ENCODE measurements at places on chromosomes 1 and 21. TPM values are rescaled to one million over a fixed set of nuclear protein-coding genes. Genes with fewer than 3 reads are reported as not detected.

DNA sequence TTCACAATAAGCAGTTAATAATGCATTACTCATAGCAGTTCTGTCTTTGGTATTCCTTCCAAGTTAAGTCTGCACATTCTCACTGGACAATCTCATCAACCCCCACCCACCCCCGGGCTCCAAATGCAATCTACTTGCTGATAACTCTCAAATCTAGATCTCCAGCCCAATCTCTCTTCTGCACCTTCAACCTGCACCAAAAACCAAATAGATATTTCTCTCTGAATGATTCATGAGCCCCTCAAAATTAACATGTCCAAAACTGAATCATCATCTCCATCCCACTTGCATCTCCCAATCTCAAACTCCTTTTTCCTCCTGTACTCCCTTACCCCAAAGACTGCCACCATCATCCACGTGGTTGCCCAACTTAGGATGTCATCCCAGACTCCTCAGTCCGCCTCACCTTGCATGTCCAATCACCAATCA lies 2.7 kb downstream of the DOCK7 start:
- no peaks in the 10 kb centered on the region for H3K4me1 ChIP-seq
- no peak overlapping the region for H3K4me3 ChIP-seq
- no peaks in the 10 kb centered on the region for H3K36me3 ChIP-seq
- no peaks in the 10 kb centered on the region for H3K27me3 ChIP-seq
- no peak for DNase-seq

- peak overlapping the region; percentile 97 for H3K4me3 ChIP-seq
- peaks cover 48% of the 10 kb centered on the region for H3K4me1 ChIP-seq
- no peaks in the 10 kb centered on the region for H3K36me3 ChIP-seq
- no peaks in the 10 kb centered on the region for H3K27me3 ChIP-seq
These were observed 1.2 kb downstream of the CAMSAP2 start for GRCh38 chr1:200739702-200740570.

The FNDC5 gene
- total RNA-seq = 78.3 TPM

- DNase-seq = peak; percentile 80
- H3K27me3 ChIP-seq = no peaks in the 10 kb centered on the region
These were observed 5.3 kb upstream of the TUFT1 start for GRCh38 chr1:151534662-151535278.

GRCh38 chr1:74363220-74363619 lies 128.0 kb downstream of the TNNI3K start:
- no peak for DNase-seq
- no peaks in the 10 kb centered on the region for H3K4me1 ChIP-seq
- H3K27ac ChIP-seq = no peak overlapping the region
- no peaks in the 10 kb centered on the region for H3K27me3 ChIP-seq

The RPS6KA1 gene
- total RNA-seq = 2.7 TPM

The GRIK3 gene
- total RNA-seq = 0.07 TPM

The S100A6 gene
- 136 TPM for total RNA-seq

The TIE1 gene
- 19.4 TPM for total RNA-seq

The OR2M3 gene
- not detected for total RNA-seq

- no peak overlapping the region for H3K27ac ChIP-seq
- no peaks in the 10 kb centered on the region for H3K4me1 ChIP-seq
- H3K36me3 ChIP-seq = no peaks in the 10 kb centered on the region
- no peak overlapping the region for H3K4me3 ChIP-seq
- peak; percentile 57 for DNase-seq
These were observed 24.7 kb upstream of the ARHGEF10L start for GRCh38 chr1:17514776-17515175.

The NUP210L gene
- 3.0 TPM for total RNA-seq

- H3K27ac ChIP-seq = no peak overlapping the region
- no peak overlapping the region for H3K4me3 ChIP-seq
- no peaks in the 10 kb centered on the region for H3K27me3 ChIP-seq
- no peak for DNase-seq
- no peaks in the 10 kb centered on the region for H3K36me3 ChIP-seq
These were observed 444.1 kb downstream of the PLPP3 start for GRCh38 chr1:56135069-56135863.

The ARHGEF16 gene
- 0.29 TPM for total RNA-seq

DNA sequence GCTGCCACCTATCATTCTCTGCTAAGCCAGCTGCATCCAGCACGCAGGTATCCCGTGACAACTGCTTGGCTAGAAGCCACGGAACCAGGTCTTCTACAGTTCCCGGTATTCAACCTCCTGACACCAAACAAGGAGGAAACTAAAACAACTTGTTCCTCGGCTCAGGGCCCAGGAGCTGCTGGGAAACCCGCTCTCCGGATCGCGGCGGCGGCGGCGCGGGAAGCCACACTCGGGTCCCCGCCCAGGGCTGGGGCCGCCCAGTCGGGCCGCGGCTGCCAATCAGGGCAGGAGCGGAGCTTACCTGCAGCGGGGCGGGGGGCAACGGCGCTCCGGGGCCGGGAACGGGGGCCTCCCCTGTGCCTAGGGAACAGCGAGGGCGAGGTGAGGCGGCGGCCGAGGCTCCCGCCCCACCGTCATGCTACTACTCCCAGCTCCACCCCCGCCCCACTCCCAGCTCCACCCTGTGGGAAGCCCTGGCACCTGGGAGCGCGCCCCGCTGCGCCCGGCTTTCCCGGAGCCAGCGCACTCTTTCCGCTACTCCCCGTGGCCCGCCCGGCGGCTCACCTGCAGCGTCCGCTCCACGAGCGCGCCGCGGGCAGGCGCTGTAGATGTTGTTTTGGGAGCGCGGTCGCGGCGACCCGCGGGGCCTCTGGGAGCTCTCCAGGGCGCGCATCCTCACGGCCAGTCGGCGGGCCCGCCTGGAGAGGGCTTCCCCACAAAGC lies 12.1 kb downstream of the IL24 start:
- no peaks in the 10 kb centered on the region for H3K36me3 ChIP-seq
- no peak overlapping the region for H3K27ac ChIP-seq
- H3K4me1 ChIP-seq = peaks cover 3% of the 10 kb centered on the region
- DNase-seq = peak; percentile 64
- H3K4me3 ChIP-seq = peak overlapping the region; percentile 69
- no peaks in the 10 kb centered on the region for H3K27me3 ChIP-seq

- H3K4me1 ChIP-seq = no peaks in the 10 kb centered on the region
- no peaks in the 10 kb centered on the region for H3K36me3 ChIP-seq
- no peak overlapping the region for H3K4me3 ChIP-seq
- H3K27me3 ChIP-seq = peaks cover 8% of the 10 kb centered on the region
- DNase-seq = no peak
- no peak overlapping the region for H3K27ac ChIP-seq
These were observed 904 bp downstream of the KLF17 start for GRCh38 chr1:44119525-44119924.

The TRIM67 gene
- not detected for total RNA-seq

The KCNJ9 gene
- total RNA-seq = not detected

The AQP10 gene
- total RNA-seq = not detected

The UQCRHL gene
- total RNA-seq = 2.5 TPM

DNA sequence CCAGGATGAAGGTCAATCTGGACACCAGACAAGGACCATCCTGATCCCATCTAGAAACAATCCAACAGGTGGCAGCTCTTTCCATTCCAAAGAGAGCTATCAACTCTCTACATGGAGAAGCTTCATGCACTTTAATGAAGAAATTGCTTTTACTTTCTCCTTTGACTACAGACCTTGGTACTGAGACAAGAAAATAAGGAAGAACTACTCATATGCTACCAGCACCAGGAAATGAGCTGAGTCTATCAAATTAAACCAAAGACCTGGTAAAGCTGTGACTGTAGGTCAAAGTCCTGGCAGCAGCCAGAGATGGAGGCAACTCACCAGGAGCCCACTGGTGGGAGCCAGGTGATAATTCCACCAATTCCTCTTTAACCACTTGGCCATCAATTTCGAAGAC lies 64.3 kb upstream of the LRRC8B start:
- H3K4me3 ChIP-seq = no peak overlapping the region
- no peak overlapping the region for H3K27ac ChIP-seq
- no peaks in the 10 kb centered on the region for H3K36me3 ChIP-seq
- no peaks in the 10 kb centered on the region for H3K4me1 ChIP-seq
- peaks cover 3% of the 10 kb centered on the region for H3K27me3 ChIP-seq

- H3K27ac ChIP-seq = no peak overlapping the region
- no peak overlapping the region for H3K4me3 ChIP-seq
- H3K36me3 ChIP-seq = no peaks in the 10 kb centered on the region
- peaks cover 40% of the 10 kb centered on the region for H3K4me1 ChIP-seq
- DNase-seq = no peak
These were observed 47.0 kb downstream of the C1orf198 start for GRCh38 chr1:230821346-230821745.

GRCh38 chr1:32063261-32063681 lies 9.5 kb upstream of the TMEM39B start:
- H3K4me1 ChIP-seq = peaks cover 25% of the 10 kb centered on the region
- H3K36me3 ChIP-seq = no peaks in the 10 kb centered on the region
- H3K27me3 ChIP-seq = no peaks in the 10 kb centered on the region
- H3K27ac ChIP-seq = peak overlapping the region; percentile 89
- no peak for DNase-seq
- H3K4me3 ChIP-seq = no peak overlapping the region

DNA sequence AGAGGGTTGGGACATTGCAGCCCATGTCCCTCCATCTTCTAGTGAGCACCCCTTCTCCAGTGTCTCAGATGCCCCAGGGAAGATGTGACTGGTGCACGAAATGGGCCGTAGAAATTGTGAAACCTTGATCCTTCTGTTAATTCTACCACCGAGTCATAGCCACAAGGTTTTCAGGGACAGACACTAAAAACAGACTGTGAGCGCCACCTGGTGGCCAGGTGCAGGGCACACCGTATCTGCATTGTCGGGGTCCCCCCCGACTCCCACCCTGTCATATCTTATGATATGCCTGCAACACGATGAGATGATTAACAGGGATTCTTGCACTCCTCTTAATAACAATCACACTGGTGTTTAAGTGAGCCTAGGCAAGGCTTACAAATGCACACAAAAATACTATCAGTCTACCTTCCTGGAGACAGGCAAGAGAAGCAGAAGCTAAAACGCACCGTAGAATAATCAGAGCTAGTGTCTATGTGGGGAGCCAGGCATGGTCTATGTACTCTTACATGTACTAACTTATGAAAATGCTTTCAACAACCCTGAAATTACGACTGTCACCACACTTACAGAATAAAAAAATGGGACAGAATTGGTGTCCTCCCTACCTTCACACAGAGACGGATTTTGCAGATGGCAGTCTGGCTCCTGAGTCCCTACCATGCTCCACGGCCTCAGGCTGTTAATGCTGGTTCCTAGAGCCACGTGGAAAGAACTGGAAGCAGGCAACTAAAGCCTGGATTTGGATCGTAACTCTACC lies 57.9 kb downstream of the FHAD1 start:
- H3K27me3 ChIP-seq = no peaks in the 10 kb centered on the region
- peak; percentile 64 for DNase-seq
- H3K36me3 ChIP-seq = no peaks in the 10 kb centered on the region
- no peak overlapping the region for H3K27ac ChIP-seq
- H3K4me3 ChIP-seq = no peak overlapping the region

GRCh38 chr21:35377505-35378090 lies 328.5 kb upstream of the RUNX1 start:
- H3K4me3 ChIP-seq = no peak overlapping the region
- no peaks in the 10 kb centered on the region for H3K4me1 ChIP-seq
- no peaks in the 10 kb centered on the region for H3K36me3 ChIP-seq
- no peaks in the 10 kb centered on the region for H3K27me3 ChIP-seq

GRCh38 chr1:96416111-96416595 lies 305.4 kb upstream of the PTBP2 start:
- peak; percentile 41 for DNase-seq
- H3K27me3 ChIP-seq = no peaks in the 10 kb centered on the region
- peaks cover 5% of the 10 kb centered on the region for H3K4me1 ChIP-seq

GRCh38 chr1:183719289-183719688 lies 66.2 kb upstream of the APOBEC4 start:
- no peak for DNase-seq
- peaks cover 3% of the 10 kb centered on the region for H3K27me3 ChIP-seq
- no peaks in the 10 kb centered on the region for H3K4me1 ChIP-seq
- no peaks in the 10 kb centered on the region for H3K36me3 ChIP-seq
- H3K27ac ChIP-seq = no peak overlapping the region

DNA sequence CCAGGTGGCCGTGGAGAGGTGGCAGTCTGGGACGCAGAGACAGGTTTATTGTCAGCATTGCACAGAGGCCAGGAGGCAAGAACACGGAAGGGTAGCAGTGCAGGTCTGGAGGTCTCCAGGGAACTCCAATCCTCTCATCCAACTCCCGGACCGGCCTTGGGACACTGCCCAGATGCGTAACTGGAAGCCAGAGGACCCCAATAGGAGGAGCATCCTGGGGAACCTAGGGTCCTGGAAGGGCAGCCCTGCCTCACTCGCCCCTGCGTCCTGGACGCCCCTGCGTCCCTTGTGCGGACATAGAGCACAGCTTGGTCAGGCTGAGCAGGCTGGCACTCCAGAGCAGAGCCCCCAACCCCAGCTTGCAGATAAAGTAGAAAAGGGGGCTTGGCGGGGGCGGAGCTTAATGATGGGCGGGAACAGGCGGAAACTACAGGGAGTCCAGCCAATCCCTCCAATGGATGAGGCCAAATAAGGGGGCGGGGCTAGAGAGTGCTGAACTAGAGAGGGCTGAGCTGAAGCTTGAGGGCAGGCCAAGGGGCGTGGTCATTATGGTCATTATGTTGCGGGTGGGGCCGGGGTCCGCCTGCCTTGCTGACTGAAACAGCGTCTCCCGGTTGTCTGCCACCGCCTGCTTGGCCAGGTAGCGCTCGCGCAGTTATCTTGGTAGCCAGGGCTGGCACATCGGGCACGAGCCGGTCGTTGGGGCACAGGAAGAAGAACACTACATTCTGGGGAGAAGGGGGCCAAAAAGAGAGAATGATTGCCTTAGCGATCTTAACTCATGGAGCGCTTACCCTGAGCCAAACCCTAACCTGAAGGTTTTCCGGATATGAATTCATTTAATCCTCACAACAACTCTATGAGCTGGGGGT lies 3.7 kb upstream of the ARHGEF19 start:
- no peak overlapping the region for H3K27ac ChIP-seq
- no peaks in the 10 kb centered on the region for H3K36me3 ChIP-seq
- H3K27me3 ChIP-seq = no peaks in the 10 kb centered on the region
- H3K4me1 ChIP-seq = peaks cover 10% of the 10 kb centered on the region
- H3K4me3 ChIP-seq = peak overlapping the region; percentile 64

The PDE9A gene
- 2.0 TPM for total RNA-seq

DNA sequence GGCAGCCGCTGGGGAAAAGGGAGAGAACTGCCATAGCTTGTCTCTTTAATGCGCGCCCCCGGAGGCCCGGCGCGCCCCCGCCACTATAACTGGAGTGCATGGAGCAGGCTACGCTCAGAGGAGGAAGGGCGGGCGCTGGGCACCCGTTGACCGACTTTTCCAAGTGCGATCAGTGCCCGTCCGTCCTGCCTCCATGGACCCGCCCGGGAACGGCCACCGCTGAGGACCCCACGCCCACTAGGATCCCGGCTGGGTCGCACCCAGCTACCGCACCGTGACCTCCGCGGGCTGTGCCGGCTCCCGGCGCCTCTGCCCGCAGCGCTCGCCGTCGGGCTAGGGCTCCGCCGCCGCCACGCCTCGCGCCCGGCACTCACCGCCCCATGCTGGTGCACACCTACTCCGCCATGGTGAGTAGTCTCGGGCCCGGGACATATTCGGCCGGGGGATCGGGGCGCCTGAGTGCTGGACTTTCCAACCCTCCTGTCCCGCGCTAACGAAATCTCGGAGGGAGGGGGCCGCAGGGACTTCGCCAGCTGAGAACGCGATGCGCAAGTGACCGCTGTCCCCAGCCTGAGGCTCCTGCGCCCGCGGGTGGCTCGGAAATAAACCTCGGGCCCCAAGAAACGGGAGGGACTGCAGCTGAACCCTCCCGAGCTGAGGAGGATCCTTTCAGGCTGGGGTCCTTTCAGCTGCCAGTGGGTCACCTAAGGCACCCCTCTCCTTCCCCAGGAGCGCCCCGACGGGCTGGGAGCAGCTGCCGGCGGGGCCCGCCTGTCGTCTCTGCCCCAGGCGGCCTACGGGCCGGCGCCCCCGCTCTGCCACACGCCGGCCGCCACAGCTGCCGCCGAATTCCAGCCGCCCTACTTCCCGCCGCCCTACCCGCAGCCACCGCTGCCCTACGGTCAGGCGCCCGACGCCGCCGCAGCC lies at the start of gene TFAP2E:
TFAP2E (plus strand) TSS at position 117 of the 927 bp plus-strand sequence; CDS start at position 381, 264 bp downstream.
- peaks cover 36% of the 10 kb centered on the region for H3K27me3 ChIP-seq
- H3K4me1 ChIP-seq = peaks cover 11% of the 10 kb centered on the region
- H3K4me3 ChIP-seq = peak within 1 kb of the TSS; percentile 60
- no peak for DNase-seq
- no peaks in the 10 kb centered on the region for H3K36me3 ChIP-seq
